Stimulated activated CD8-positive, alpha-beta memory T cell treated with anti-CD3 and anti-CD28 coated beads, Interleukin-7, amount 100 ng/mL, for 1 hour (primary cell): ENCODE measurements at places on chromosomes 5 and 9.

GRCh38 chr9:129783516-129784361, 19.2 kb upstream of the TOR1B start:
- peak; percentile 58 for DNase-seq

GRCh38 chr5:110150199-110150598, 460.5 kb downstream of the MAN2A1 start:
- DNase-seq = no peak

DNA sequence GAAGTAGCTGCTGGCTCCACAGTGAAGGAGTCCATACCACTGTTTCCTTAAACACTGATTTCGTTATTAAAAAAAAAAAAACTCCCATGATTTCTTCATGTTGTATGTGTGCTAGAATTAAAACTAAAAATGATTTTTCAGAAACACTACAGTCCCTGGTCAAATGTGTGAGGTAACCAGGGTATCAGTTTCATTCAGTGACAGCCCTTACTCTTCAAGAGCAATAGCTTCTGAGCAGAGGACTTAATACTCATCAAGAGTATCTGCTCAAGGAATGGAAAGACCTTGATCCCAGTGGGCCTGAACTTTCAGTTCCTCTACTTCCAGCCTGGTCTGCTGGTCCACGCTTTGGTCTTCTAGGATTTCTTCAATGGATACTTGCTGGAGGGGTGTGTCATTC, 95.1 kb downstream of the BNC2 start:
- no peak for DNase-seq

GRCh38 chr5:93070938-93071337, 510.1 kb downstream of the NR2F1-AS1 start:
- DNase-seq = no peak

- DNase-seq = no peak
Measured at GRCh38 chr5:100889165-100889743, 13.8 kb downstream of the ST8SIA4 start.

DNA sequence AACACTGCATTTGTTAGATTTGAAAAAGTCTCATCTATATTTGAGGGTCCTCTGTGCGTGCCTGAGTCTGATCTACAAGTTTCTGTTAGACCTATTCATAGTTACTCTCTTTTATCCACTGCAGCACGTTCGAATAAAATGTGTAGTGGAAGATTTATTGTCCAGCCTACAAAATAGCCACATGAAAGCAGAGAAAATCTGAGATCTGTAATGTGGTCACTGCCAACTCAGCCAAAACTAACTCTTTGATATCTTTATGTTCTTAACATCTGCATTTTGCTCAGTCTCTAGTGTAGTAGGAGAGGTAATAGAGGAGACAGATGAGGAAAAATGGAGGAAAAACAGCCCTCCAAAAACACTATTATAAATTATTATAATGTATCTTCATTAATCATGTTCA, 354.0 kb downstream of the NPR3 start:
- DNase-seq = no peak

DNA sequence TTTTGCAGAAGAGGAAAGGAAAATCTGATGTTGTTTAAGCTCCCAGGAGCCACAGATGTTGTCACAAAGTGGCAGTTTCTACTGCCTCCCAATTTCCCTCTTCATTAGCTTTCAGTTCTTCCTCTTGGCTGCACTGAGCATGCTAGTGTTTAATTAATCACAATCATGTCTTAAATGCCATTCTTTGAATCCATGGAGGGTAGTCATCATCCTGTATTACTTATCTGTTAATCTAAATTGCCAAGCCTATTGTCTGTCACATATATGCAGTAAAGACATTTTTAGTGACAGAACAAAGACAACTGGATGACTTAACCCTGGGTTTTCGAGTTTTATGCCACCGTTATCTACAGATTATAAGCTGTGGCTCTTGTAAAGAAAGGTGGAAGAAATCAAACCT, 14.7 kb downstream of the KLHL9 start:
- DNase-seq = no peak

- no peak for DNase-seq
Measured at GRCh38 chr5:181203777-181204112, 1.3 kb downstream of the TRIM7 start.
